ENCODE measurements at places on chromosomes 2 and 18.

GRCh38 chr18:5309888-5310470, 14.5 kb upstream of the ZBTB14 start:
- peak; percentile 16 for DNase-seq

- no peak for DNase-seq
Observed at GRCh38 chr18:75319905-75320304, 107.6 kb downstream of the SMIM21 start.

DNA sequence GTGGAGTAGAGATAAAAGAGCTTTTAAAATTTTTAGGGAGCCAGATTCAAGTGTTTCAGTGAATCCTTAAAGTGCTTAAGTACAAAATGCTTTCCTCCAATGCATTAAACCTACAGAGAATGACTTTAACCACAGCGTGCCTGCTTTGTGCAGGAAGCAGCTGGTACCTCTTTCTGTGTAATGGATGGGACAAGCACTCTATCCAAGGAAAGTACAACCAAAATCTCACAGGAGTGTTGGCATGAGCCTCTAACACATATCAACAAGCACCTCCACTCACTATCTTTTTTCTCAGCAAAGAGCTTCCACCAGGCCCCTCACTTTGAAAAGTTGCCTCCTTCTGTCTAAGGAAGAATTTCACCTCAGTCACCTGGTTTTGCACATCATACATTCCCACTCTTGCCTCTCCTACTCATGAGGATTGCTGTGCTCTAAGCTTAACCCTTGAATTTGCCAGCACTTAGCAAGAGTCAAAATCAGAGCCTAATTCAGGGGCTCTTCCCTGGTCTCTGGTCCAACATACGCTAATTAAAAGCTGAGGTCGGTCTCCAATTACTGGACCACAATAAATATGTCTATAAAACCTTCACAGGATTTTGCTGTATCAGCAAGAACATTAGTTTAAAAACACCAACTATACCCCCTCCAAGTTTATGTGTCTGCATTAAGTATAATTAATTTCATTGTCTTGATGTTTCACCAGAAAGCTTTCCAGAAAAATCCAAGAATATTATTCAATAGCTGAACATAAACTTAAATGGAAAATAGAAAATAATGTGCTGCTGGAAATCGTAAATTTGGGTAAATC, 68.9 kb downstream of the ZNF521 start:
- no peak for DNase-seq

GRCh38 chr2:26584656-26585055, 56.5 kb downstream of the CIB4 start:
- no peak for DNase-seq

DNA sequence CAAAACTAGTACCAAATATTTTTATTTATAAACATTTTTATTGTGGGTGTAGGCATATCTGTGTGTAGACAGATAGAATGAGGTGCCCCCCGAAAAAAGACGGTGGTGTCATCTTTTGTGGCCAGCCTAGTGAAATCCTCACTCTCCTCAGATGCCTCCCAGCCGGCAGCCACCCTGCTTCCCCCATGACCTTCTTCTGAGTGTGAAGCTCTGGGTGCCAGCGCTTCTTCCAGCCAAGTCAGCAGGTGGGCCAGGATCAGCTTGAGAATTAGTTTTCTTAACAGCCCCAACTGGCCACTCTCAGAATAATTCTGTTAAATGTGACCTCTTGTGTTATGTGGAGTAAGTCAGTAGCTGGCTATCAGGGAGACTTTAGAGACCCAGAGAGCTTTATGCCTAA, 229.6 kb upstream of the FOSL2 start:
- DNase-seq, result no peak

DNA sequence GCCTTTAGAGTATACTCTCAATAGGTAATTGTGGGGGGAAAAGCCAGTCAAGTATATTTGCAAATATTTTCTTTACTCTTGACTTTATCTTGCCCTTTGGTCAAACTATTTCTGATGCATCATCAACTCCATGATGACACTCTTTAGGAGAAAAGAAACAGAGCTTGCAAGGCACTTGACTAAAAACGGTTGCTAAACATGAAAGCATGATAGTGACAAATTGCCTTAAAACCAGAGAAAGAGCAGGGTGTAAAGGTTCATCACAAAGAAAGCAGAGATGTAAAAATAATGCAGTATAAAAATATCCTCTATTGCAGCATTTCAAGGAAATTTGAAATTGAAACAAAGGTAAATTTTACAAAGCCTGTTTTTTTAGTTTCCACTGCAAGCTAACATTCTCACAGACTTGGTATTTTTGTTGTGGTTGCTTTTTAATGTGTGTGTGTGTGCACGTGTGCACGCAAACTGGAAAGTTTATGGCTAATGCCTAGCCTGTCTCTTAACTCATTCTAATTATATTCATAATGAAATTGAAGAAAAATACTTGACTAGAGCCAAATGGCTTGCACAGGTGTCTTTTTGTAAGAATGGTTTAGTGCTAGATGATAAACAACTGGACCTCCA, 503.6 kb downstream of the ARHGAP15 start:
- DNase-seq, result no peak

DNA sequence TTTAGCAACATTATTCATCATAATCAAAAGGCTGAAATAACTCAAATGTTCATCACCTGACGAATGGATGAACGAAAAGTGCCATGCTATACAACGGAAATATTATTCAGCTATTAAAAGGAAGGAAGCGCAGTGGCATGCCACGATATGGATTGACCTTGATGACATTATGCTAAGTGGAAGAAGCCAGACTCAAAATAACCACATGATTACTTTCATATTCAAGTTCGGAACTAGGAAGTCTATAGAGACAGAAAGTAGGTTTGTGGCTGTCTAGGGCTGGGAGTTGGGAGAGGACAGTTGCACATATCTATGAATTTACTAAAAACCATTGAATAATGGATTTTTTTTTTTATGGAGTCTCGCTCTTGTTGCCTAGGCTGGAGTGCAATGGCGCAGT, 13.4 kb upstream of the PDIA6 start:
- DNase-seq, result no peak

- DNase-seq, result no peak
Observed at GRCh38 chr18:39946623-39947061, 2008.4 kb upstream of the PIK3C3 start.

DNA sequence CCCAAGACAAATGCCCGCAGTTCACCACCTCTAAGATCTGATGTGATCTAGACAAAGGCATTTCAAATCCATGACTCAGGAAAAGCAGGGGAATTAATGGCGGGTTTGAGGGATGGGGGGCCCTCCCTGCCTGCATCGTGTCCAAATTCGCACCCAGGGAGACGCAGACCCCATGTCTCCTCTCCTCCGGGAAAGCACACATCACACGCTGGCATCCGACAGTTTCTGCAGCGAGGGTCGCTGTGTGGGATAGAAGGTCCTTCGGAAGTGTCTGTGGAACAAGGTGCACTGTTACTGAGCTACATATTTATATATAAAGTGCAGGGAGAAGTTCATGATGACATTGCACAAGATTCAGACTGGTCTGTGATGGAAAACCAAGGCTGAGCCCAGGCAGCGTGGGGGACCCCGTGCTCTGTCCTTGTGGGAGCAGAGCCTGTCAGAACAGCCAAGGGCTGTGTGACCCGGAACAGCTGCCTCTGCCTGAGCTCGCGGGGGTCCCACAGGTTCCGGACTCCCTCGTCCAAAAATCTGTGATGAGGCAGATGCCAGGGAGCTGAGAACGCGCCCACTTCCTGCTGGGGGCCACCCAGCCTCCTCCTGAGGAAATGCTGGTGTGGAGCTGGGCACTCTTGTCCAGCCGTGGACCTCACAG, 82.3 kb upstream of the CTDP1 start:
- no peak for DNase-seq

GRCh38 chr2:144678736-144679135, 158.8 kb upstream of the ZEB2 start:
- no peak for DNase-seq

Measured in GM19239 (cell line).